ENCODE measurements at places on chromosomes 2 and 18.

DNA sequence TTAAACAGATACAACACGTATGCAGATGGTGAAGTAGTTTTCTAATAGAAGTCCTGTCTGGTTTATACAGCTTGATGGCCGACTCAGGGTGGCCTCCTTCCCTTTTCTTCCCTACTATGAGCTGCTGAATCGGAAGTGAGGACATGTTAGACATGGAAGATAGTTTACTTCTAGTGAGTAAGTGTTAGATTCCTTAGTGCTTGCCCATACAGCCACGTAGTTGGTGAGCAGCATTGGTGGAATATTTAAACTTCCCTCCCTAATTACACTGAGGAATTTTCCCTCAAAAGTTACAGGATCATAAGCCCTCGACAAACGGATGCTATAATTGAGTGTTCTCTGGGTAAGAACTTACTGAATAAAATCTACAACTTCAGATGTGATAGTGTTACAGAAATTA lies 52.1 kb downstream of the RHBDD1 start:
- no peak for DNase-seq

DNA sequence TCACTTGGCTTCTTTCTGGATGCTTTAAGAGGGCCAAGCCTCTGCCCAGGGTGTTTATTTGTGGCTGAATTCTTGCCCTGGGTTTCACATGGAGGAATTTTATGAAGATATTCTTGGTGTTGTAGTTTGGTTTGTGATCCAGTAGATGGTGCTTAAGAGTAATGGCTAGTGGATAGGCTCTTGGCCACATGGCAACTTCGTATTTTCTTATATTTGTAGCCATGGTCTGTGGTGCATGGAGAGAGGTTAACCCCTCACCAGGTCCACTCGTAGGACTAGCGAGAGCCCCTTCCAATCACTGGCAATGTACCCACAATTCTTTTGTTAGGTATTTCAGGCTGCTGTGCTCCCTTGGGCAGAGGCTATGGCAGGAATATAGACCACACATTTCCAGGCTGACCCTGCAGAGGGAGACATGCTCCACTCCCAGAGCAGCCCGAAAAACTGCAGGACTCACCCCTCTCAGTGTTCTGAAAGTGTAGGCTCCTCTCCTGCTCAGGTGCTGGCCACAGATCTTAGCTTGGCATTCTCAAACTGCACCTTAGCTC lies 582.1 kb upstream of the SETBP1 start:
- DNase-seq, result no peak

DNA sequence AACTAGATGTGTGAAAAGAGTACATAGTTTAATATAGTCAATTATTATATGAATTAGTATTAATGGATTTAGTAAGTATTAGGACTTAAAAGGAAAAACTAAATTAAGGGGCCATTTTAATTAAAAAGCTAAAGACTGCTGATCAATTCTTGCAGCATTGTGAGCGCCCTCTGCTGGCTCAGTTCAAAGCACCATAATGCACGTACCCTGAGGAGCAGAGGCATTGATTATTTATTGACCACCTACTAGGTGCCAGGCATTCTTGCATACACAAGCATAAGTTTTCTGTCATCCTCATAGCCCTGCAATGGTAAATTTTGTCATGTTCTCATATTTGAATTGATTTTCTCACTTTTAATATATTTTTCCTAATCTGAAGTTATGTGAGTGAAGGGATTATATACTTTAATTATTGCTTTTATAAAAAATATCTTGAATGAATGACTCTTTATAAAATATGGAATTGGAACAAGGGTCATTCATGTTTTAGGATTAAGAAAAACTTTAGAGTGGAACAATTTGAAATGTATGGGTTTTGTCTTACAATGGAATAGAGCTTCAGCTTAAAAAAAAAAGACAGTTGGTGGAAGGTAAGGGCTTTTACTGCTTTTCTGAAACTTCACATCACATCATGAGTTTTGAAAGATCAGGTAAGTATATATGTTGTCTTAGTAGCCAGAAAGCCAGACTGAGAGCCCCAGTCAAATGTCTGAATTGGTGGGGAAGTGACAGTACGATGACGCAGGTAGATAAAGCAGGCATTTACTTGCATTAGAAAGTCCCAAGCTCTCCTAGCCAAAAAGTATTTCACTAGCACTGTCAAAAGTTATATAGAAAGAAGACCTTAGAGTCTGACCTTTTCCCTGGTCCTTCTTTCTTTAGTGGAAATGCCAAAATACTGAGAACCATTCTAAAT lies 9.7 kb downstream of the ITGA4 start:
- DNase-seq, result peak; percentile 65

DNA sequence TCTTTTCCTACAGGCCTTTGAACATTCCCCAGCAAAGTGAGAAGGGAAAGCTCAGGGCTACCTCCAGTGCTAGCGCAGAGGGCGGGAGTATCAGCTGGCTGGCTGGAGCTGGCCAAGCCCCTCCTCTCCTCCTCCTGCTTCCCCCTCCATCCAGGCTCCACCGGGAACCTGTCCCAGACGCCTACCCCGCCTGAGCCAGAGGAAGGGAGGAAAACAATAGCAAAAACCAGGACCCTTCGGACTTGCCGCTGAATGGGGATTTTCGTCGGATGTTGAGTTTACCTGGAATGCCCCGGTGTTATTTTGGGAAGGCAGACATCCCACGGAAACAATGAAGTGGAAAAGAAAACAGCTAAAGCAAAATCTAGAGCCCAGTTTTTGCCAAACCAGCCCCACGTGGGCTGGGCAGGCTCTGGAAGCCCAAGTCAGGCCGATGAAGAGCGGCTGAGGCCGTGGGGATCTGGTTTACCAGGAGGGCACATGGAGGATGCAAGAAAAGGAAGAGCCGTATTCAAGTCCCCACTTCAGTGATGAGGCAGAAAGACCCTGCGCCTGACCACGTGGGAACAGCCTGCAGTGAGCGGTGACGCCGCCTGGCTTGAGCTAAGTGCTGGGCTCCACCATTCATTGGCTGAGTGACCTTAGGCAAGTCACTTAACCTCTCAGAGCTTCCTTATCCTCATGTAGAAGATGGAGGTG lies 100.4 kb upstream of the LCLAT1 start:
- no peak for DNase-seq

DNA sequence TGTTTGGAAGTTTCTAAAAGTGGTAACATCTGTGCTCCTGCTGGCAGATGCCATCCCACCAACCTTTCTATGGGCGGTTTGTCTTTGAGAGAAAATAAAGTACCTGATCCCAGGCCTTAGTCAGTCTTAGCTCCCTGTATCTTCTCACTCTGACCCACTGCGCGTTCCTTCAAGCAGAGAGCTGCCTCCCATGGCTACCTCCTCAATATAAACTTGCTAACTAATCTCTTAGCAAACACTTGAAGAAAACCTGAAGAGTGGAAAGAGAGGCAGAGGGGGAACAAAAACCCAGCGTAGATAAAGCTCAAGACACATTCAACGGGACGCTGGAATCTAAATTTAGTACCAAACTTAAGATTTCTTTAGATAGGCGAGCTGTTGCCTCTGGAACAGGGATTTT lies 17.6 kb downstream of the ZEB2 start:
- no peak for DNase-seq

- DNase-seq, result no peak
Observed at GRCh38 chr2:219204425-219205164, 2.0 kb upstream of the ZFAND2B start.

DNA sequence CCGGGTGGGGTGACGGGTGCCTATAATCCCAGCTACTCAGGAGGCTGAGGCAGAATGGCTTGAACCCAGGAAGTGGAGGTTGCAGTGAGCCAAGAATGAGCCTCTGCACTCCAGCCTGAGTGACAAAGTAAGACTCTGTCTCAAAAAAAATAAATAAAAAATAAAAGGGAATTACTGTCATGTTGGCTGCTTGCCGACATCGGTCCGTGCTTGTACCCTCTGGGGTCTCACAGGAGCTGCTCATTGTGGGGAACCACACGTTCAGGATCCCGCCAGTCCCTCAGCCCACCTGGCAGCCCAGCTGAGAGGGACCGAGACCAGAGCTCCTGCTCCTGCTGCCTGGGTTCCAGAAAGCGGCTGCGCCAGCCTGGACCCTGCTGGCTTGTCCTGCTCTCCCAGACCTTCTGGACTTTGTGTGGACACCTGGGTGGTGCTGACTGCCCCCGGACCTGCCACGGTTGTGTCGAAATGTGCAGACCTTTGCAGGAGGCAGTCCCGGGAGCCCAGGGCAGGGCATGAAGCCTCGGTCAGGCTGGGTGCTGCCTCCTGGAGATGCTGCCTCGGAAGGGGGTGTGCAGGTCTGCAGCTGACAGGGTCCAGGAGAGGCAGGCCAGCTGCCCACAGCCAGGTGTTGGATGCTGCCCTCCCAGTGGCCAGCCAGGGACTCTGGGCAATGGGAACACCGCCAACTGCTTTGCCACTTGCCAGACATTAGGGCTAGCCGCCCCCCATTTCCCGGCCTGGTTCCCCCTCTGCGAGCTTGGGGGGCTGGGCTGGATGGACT lies 16.4 kb downstream of the KLF11 start:
- no peak for DNase-seq

- no peak for DNase-seq
Observed at GRCh38 chr2:239603411-239604356, 202.9 kb upstream of the HDAC4 start.

GRCh38 chr2:19488009-19488691 lies 129.7 kb upstream of the OSR1 start:
- DNase-seq, result no peak

- no peak for DNase-seq
Observed at GRCh38 chr2:71277536-71278103, 50.7 kb upstream of the PAIP2B start.

GRCh38 chr2:134120406-134120732 lies 133.5 kb upstream of the MGAT5 start:
- DNase-seq, result no peak

DNA sequence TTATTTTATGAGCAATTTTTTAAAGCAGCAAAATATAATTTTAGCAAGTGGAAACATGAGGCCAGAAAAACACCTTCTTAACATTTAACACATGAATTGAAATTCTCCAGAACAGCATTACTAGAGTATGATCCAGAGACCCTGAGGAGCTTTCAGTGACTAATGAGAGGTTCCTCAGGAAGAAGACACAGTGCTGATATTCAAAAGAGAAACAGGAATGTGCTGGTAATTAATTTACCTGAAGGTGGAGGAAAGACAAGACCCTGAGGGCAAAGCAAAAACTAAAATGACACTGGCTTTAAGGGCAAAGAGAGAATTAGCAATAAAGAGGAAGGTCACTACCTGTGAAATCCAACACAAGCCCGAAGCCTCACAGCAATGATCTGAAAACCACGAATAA lies 97.0 kb downstream of the CDH2 start:
- no peak for DNase-seq

DNA sequence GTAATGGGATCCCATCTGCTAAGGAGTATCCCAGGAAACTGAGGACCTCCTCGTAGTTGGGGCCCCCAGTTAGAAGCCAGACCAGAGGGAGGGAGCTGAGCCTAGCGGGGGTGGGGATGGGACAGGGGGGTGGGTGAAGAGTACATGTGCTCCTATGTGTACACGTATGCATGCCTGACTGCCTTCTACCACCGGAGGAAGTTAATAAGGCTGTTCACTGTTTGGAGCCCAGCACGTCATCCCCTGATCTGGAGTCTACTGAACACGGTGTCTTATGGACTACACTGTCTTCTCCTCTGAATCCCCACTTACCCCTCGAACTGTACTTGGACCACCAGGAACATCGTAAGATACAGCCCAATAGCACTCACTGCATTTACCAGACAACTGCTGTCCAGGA lies 68.5 kb downstream of the SFXN5 start:
- DNase-seq, result no peak

GRCh38 chr2:138720035-138720838 lies 60.0 kb downstream of the NXPH2 start:
- no peak for DNase-seq

- no peak for DNase-seq
Observed at GRCh38 chr2:100148883-100149282, 6.5 kb upstream of the AFF3 start.

All from activated T-cell treated with anti-CD3 and anti-CD28 coated beads for 24 hours (primary cell).